ENCODE measurements at places on chromosomes 12 and 14. TPM values are rescaled to one million over a fixed set of nuclear protein-coding genes. Genes with fewer than 3 reads are reported as not detected.
A peak's percentile ranks its signal among the peaks of the same experiment; 100 is the strongest.

- DNase-seq: no peak
- H3K36me3 ChIP-seq: no peaks in the 10 kb centered on the region
- no peak overlapping the region for H3K4me3 ChIP-seq
- no peak overlapping the region for H3K27ac ChIP-seq
- H3K4me1 ChIP-seq: peaks cover under 1% of the 10 kb centered on the region
Measured at GRCh38 chr14:74951443-74952179, 3.8 kb downstream of the PGF start.

DNA sequence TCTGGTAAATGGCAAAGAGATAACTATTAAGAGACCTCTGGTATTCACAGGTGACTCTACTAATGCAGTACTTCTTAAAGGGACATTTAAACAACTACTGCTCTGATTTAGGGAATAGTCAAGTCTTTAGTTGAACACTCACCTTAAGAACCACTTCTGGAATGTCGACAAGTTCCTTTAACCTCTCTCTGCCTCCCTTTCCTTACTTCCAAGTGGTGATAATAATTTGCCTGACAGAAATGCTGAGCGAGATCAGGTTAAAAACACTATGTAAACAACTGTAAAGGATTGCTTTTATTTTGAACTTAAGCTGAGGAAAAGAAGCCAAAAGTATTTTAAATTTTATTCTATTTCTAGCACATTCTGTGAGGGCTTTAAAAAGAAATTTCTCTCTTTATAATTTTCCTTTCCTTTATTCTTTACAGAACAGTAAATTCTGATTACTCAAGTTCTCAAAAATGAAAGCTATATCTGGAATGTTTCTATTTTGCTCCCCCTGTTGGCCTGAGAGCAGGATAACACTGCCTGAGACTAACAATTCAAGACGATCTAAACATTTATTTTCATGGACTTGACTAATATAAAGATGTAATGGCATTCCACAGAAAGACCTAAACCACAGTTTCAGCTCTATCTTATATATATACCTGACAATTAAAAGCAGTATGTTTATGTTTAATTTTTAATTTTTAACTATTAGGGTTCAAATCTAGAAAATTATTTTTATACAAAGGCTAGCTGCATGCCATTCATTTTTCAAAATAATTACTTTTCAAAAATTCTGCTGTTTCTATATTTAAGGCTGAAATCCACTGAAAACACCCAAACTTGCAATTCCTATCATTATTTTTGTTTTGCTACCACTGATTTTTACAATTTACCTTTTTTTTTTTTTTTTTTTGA is 29.2 kb downstream of the ZCCHC8 start:
- no peak overlapping the region for H3K27ac ChIP-seq
- H3K4me1 ChIP-seq: peaks cover 27% of the 10 kb centered on the region
- no peak for DNase-seq
- H3K36me3 ChIP-seq: peaks cover 30% of the 10 kb centered on the region
- no peak overlapping the region for H3K4me3 ChIP-seq

DNA sequence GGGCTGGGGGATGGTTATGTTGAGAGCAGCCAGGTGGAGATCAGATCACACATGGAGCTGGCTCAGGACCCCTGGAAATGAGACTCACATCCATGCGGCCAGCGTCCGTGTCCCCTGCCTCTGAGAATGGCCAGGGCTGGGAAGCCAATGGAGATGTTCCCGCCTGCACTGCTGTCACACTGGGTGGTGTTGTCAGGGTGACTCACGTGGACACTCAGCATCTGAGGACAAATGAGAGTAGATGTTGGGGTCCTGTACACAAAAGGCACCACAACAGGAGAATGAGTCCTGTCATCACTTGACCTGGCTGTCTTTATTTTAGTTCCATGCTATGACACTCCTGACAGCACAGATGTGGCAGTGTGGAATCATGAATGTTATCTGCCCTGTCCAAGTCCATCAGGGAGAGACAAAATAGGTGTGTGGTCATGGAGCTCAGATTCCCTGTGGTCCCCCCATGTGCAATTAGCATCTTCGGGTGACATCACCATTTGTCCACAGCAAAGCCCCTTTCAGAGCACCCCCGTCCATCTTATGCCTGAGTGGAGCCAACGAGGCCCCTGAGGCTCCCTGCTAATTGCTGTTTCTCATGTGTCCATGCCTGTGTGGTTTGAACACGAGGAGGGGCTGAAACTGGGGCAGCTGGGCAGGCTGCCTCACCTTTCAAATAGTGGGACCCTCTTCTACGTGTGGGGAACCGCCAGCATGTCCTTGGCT is 393.5 kb downstream of the AACS start:
- H3K27me3 ChIP-seq: peaks cover 24% of the 10 kb centered on the region
- H3K27ac ChIP-seq: no peak overlapping the region
- no peak for DNase-seq
- H3K4me1 ChIP-seq: no peaks in the 10 kb centered on the region
- H3K4me3 ChIP-seq: no peak overlapping the region

DNA sequence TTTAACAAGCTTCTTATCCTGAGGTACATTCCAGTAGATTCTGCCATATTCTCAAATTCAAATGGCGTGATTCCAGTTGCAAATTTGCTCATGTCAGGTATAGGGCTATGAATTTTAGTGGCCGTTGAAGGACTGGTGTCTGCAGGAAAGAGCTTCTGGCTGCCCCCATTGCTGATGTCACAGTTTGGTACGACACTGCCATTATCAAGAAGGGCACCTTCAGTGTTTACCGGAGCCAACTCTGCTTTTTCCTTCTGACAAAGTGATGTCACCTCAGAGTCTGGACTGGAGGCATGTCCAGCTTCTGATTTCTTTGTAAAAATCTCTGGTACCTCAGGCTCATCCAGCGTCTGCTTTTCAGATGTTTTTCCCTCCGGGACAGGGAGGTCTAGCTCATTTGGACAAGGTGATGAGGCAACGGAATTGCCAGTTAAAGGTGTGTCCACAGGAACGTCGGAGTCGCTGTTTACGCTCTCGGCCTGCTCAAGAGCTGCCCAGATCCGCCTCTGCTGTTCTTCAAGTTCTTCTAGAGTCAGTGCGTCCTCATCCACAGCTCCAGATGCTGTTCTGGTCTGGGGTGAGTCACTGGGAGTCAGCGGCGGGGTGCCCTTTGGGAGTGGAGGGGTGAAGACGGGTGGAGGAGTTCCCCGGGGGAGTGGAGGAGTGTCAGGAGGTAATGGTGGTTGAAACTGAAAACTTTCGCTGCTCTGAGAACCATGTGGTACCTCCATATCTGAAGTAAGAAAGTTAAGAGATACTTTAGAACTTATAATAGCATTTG is 27.0 kb downstream of the ZCCHC8 start:
- DNase-seq: peak; percentile 73
- H3K27ac ChIP-seq: peak overlapping the region; percentile 78
- no peaks in the 10 kb centered on the region for H3K27me3 ChIP-seq

DNA sequence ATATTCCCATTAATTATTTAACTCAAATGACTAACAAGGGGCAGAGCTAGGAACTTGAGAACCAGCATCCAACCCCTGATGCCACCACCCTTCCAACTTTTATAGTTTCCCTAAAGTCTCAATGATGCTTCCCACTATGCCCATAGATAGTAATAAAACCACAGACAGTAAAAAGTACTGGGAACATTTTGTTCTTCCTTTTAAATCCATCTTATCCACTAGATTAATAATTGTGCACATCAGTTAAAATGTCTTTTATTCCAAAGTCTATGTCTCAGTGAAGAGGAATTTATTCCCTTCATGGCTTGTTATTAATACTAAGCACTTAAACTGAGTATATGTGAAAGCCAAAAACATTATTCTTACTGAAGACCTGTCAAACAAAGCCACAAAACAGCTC is 45.8 kb downstream of the SINHCAF start:
- DNase-seq: no peak
- no peaks in the 10 kb centered on the region for H3K27me3 ChIP-seq
- H3K27ac ChIP-seq: peak overlapping the region; percentile 8

- no peaks in the 10 kb centered on the region for H3K27me3 ChIP-seq
- H3K27ac ChIP-seq: no peak overlapping the region
- H3K4me3 ChIP-seq: no peak overlapping the region
Measured at GRCh38 chr14:50957296-50957695, 13.0 kb upstream of the PYGL start.

DNA sequence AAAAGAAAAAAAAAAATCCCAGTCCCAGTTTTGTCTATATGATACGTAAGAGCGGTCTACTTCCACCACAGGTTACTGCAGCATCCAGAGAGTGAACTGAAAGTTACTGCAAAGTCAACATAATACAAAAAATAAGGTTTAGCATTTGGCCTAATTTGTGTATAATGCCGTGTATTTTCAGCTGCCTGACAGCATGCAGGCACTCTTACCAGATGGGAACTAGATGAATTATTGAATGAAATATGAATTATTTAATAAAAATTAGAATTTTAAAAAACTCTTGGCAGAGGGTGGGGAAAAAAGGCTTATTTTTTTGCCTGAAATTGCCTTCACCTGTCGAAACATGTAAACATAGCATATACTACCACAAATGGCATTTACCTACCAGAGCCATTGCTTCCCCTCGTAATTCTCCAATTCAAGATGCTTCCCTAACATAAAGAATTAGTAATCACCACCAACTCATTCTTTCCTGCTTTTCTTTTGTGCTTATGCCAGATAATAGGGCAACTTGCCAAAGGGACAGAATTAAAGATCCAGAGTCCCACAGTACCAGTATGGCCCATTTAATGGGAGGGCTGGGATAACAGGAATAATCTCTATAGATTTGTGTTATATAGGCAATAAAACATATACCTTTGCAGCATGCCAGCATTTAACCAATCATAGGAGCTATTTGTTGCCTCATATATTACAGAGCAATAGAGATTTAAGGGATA is 31.1 kb downstream of the ATF7 start:
- H3K36me3 ChIP-seq: peaks cover 4% of the 10 kb centered on the region
- H3K4me3 ChIP-seq: no peak overlapping the region
- H3K27me3 ChIP-seq: no peaks in the 10 kb centered on the region

DNA sequence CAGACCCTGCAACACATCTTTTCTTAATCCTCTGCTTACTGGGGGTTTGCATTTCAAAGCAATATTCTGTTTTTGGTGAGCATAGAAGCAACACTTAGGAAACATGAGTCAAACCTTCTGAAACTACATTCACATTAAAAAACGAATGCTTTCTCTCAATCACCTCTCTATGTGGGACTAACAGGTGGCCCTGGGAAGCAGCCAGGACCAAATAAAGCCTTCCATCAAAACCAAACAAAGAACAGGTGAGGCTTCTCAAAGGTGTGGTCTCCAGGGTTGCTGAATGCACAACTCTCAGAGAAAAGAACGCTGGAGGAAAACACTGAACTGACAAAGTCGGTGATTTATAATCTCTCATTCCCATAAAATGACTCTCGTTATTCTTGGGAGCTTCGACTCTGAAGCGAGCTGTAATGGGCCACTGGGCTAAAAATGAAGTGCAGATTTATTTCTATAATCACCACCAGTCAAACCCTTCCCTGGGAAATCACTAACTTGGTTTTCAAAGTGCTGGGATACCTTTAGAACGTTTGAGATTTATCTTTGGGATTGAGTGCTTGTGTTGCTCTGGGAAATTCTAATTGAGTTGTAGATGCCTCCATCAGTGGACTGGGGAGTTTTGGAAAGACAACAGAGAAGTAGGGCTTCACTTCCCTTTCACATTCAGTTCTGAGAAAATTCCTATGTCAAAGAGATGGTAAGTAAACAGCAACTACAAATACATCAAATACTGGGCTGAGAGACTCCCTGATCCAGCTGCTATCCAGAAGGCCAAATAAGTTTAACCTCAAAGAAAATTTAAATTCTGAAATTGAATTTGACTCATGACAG is 262.0 kb upstream of the TMPO start:
- no peaks in the 10 kb centered on the region for H3K27me3 ChIP-seq
- H3K36me3 ChIP-seq: no peaks in the 10 kb centered on the region

GRCh38 chr14:53043027-53043581 is 92.3 kb upstream of the FERMT2 start:
- H3K36me3 ChIP-seq: peaks cover 43% of the 10 kb centered on the region
- DNase-seq: no peak
- H3K4me3 ChIP-seq: no peak overlapping the region
- no peak overlapping the region for H3K27ac ChIP-seq

- no peak overlapping the region for H3K4me3 ChIP-seq
- H3K4me1 ChIP-seq: no peaks in the 10 kb centered on the region
- no peaks in the 10 kb centered on the region for H3K36me3 ChIP-seq
- no peaks in the 10 kb centered on the region for H3K27me3 ChIP-seq
Measured at GRCh38 chr14:37399517-37399916, 195.5 kb downstream of the FOXA1 start.

The CAPS2 gene
- 2.4 TPM for total RNA-seq

The SPTB gene
- 0.31 TPM for total RNA-seq

The DHH gene
- not detected for total RNA-seq

The GLS2 gene
- 4.7 TPM for total RNA-seq

The FAM161B gene
- total RNA-seq: 1.1 TPM

The IGF1 gene
- total RNA-seq: 2.3 TPM

The SFSWAP gene
- total RNA-seq: 57.4 TPM

The KRT5 gene
- not detected for total RNA-seq

The PCED1B gene
- total RNA-seq: 117 TPM

The DLK1 gene
- total RNA-seq: not detected

The ADGRD1 gene
- total RNA-seq: 0.38 TPM
